ENCODE measurements at places on chromosomes 5 and 9.

- DNase-seq: no peak
These were observed 178.0 kb downstream of the CEMIP2 start for GRCh38 chr9:71590362-71590761.

DNA sequence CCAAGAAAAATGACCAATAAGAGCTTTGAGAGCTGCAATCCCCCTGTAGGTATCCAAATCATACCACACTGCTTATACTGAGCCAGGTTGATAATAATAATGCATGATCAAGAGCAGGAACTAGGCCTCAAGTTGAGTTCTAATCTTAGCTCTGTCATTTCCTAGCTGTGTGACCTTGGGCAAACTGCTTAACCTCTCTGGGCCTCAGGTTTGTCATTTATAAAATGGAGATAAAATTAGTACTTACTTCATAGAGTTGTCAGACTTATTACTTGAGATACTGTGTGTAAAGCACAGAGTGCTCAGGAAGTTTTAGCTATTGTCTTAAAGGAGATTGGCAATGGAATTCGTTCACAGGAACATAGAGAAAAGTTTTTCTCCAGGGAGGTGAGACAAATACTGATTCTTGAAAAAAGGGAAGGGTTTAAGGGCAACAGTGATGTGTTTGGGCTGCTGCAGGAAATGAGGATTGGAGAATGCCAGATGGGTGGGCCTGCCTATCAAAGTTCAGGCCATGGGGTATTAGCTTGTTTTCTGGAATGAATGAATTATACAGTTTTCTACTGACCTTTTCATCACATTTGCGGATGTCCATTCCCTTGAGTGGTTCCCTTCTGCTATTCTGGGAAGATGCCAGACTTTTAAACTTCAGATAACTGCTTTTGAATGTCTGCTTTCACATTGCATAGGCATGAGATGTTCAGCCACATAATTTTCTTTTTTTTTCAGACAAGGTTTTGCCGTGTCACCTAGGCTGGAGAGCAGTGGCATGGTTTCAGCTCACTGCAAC lies 10.2 kb upstream of the ATP6V0E1 start:
- DNase-seq: no peak

GRCh38 chr5:80676706-80677105 lies 21.9 kb upstream of the DHFR start:
- DNase-seq: peak; percentile 63

DNA sequence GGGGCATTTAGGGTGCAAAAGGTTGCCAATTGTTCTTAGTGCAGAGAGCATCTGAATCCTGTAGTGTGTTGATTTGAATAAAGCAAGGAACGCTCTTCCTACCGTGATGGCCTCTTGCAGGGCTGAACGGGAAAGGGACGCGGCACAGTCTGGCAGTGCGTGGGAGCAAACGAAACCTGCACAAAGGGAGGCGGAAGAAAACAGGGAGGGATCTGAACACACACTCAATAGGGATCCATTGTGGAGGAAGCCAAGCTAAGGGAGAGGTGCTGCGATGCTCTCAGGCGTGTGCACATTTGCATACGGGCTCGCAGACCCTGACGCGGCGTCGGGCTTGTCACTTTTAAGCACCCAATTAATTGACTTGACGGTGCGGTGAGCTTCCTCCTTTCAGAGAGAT lies 414.0 kb upstream of the IRX1 start:
- DNase-seq: no peak

All from fibroblast of villous mesenchyme (primary cell).